Tracheal epithelial cell (primary cell): ENCODE measurements at places on chromosomes 3 and 15. TPM values are rescaled to one million over a fixed set of nuclear protein-coding genes. Genes with fewer than 3 reads are reported as not detected.

Gene RAB43
- total RNA-seq = 7.7 and 35.7 TPM in 2 replicates

Gene PLCH1
- total RNA-seq = under 0.01 and 0.24 TPM in 2 replicates

Gene DPPA4
- total RNA-seq = not detected in 2 replicates

Gene LRRC34
- total RNA-seq = 0.64 and 2.7 TPM in 2 replicates

Gene FANCD2OS
- not detected in 2 replicates for total RNA-seq
